NCI-H524 treated with DMSO at 0.1 percent for 48 hours (cell line): ENCODE measurements at places on chromosomes 3 and 15.

DNA sequence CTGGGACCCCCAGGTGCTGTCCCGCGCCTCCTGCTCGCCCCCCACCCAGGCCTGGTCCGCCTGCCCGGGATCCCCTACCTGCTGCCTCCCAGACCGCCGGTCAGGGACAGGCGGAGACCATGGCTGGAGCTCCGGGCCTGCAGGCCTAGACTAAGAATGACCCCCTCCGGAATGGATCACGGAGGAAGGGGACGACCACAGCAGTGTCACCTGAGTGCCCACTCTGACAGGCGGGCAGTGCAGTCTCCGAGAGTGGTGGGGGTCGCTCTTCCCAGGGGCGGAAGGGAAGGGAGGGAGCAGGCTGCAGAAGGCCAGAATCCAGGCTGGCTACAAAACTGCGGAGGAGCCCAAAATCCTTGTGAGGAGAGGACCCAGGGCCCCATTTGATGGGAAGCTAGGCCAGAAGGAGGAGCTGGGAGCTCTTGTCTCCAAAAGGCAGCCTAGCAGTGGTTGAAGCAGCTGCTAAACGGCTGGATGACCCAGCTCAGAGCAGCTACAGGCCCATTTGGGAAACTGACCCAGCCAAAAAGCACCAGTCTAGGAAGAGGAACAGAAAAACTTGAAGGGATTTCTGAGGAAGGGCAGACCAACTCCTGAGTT is 908 bp upstream of the RAB43 start:
- DNase-seq = no peak

DNA sequence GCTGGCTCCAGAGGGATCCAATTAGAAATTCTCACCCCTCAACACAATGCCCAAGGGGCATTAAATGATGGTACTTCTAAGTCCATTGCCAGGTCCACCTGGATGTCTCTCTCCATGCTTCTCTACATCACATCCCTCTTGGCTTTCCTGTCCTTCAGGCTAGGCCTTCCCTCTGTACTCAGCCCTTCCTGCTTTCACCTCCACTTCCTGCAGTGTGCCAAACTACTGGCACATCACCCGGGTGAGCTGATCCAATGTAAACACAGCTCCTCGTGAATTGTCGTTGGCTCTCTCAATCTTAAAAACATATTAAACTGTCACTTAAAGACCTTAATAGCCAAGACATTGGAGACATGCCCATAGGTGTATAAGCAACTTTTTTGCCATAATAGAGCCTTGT is 4.0 kb downstream of the LMCD1 start:
- no peak for DNase-seq

DNA sequence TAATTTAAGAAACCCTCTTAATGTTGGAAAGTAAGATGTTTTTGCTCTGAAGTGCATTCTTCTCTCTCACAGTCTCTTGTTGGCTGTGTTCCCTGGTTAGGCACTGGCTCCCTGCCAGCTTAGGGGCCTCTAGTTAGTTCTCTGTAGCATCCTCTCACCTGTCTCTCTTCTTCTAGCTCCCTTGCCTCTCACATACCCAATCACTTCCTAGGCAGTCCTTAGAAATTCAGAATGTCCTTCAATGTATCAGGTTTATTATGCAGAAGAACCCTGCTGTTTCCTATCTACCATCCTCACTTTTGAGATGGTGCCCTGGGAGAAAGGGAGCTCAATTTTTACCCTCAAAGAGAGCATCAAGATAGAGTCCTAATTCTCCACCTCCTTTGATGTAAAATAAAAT is 36.2 kb upstream of the CPNE4 start:
- DNase-seq = no peak

DNA sequence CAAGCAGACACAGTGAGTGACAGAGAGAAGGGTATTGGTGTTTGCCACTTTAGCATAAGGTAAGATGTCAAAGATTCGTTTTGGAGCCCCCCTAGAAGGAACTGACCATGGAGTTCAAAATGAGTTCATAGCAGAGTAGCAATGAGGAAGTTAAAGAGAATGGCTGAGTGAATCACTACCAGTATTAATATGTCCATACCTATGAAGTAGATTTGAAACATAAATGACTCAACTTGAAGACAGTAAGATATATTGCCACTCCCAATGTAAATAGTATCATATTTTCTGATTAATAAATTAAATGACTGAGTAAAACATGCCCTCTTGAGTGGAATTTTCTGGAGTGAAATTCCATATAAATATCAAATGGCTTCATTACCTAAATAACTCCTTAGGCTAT is 675.1 kb downstream of the NLGN1 start:
- no peak for DNase-seq

DNA sequence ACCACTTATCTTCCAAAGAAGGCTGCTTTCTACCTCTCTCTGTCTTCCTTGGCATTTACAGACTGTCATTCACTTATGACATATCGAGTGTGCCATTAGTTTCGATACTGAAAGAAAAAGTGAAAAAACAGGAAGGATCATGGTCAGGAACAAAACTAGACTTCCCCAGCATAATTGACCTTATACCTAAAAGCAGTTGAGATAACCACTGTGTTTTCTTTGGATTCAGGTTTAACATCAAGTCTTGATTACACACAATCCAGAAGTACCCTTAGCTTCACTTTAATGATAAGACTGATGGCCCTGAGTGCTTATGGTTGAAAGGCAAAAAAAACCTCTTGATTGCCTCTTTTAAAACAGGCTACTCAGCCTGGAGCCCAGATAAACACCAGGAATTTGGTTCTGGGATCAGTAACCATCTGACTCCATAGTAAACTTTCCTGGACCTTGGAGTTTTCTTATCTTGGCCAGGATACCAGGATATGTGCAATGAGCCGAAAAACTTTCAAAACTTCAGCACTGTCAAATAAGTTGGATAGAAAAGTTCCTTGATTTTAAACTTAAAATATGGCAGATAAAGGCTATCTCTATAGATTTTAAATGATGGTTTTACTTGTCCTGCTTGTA is 5.0 kb upstream of the UACA start:
- DNase-seq = no peak

- DNase-seq = no peak
Measured at GRCh38 chr3:185928496-185928895, 9.3 kb downstream of the TRA2B start.

- no peak for DNase-seq
Measured at GRCh38 chr15:100926971-100927756, 8.0 kb downstream of the LRRK1 start.

DNA sequence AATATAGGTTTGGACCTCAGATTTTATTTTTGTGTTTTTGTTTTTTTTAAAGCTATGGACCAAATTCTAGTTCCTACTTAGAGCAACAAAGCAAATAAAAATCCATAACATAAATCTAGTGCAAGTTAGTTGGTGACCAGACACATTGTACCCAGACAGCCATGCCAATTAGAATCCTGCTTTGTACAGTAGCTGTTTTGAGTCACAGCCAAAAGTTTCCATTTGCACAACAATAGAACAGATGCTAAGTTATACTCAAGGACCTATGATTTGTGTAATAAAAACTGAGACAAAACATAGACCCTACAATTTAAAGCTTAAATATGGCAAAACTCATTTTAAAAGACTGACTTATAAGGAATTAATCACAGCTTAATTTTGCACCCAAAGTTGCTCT is 513.1 kb upstream of the CBLB start:
- DNase-seq = peak; percentile 62

DNA sequence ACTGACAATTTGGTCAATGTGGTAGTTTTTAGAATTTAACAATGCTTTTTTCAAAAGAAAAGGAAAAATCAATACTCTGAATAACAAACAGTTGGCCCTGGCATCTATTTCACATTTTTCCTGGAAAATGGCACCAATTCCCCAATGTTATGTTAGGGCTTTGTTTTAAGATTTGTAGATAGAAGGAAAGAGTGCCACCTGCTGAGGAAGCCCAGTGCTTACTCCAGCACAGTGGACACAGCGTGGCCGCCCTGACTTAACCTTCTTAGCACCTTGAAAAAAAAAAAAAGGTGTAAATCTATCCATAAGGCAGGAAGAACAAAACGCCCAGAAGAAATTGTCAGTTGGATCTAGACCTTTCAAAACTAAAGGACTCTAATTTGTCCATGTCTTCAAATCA is 110.7 kb upstream of the CNTN4 start:
- no peak for DNase-seq

DNA sequence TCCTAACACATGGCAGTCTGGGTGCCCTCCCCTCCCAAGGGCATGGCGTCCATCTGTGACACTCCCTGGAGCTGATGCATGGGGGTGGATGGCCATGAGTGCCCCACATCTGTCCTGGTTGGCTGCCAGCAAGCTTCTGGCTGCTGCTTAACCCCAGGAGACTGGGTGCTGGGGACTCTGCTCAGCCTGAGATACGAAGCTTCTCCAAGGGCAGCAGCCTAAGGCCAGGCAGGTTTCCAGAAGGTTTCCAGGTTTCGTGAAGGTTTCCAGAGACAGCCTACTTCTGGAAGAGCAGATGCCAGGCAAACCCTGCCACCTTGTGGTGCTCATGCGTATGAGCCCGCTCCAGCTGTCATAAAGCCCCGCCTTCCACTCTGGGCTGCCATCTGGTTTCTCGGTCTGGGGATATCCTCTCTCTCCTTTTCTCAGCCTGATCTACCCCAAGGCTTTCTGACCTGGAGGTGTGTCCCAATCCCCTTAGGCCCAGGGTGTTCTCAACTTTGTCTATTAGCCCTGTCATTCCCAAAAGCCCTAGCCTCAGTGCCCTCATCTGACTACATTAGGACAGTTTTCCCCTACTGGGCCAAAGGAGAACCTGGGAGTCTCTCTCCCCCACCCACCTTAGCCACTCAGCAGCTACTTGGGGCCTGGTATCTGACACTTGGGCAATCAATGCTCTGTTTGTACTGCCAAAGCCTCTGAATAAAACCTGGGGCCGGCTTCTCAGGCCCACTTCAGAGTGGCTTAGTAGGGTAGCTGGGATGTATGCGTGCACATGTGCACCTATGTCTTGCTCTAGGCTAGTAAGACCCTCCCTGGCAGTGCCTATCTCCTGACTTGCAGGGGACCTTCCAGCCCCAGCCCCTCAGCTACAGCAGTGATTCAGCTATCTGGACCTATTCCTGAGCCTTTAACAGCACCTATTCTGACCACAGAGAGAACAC is 12.0 kb downstream of the MRPL46 start:
- DNase-seq = peak; percentile 81
